ENCODE measurements at places on chromosomes 1 and 21. TPM values are rescaled to one million over a fixed set of nuclear protein-coding genes. Genes with fewer than 3 reads are reported as not detected.

CD164L2 gene
- not detected for total RNA-seq

ZNF593OS gene
- not detected for total RNA-seq

ORC1 gene
- 39.6 TPM for total RNA-seq

GGPS1 gene
- total RNA-seq = 28.8 TPM

AMY1A gene
- not detected for total RNA-seq

ELF3 gene
- 0.59 TPM for total RNA-seq

TMEM52 gene
- total RNA-seq = 0.99 TPM

OR6K3 gene
- total RNA-seq = not detected

DNA sequence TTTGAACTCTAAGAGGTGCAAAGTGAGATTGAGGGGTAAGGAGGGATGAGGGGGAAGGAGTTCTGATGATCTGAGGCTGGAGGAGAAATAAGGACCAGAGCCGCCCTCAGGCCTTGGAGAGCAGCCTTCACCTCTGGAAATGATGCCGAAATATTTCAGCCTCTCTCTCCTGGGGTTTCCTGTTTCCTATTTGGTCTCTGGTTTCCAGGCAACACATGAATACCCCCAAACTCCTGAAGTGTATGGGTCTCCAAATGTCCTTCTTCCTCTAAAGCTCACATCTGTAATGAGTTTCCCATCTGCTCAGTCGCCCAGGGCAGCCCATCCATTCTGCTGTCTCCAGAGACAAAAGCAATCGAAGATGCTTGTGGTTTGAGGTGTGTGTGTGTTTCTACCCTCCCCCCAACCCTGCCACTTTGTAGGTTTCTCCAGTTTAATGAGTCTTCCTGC lies 52.0 kb upstream of the FAM20B start:
- DNase-seq = no peak

- no peak for DNase-seq
Observed at GRCh38 chr1:201190624-201191051, at the start of gene IGFN1. TSS of gene IGFN1 (plus strand) at chr1:201190824. CDS start at chr1:201193294, 2,470 bp downstream.

- no peak for DNase-seq
Observed at GRCh38 chr21:15839026-15839425, 109.2 kb downstream of the USP25 start.

DNA sequence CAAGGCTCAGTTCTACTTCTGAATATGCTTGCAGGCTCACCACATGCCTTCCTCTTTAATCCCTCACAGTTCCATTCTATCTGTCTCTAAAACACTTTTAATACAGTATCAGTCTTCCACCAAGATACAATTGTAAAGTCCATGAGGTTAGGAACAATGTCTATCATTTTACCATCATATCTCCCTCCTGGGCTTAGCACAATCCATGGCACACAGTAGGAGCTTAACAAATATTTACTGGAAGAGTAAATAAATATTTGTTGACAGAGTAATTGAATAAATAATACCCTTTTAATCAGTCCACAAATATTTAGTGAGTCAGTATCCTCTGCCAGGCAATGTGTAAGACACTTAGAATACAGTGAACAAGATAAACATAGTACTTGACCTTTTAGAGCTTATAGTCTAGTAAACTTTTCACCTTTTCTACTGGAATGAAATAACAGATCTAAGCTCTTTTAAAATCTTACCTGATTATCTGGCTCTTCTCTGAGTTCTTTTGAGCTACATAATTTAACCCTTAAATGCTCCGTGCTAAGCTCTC lies 12.7 kb upstream of the GADD45A start:
- no peak for DNase-seq

- no peak for DNase-seq
Observed at GRCh38 chr1:26405281-26405915, 5.2 kb upstream of the LIN28A start.

DNA sequence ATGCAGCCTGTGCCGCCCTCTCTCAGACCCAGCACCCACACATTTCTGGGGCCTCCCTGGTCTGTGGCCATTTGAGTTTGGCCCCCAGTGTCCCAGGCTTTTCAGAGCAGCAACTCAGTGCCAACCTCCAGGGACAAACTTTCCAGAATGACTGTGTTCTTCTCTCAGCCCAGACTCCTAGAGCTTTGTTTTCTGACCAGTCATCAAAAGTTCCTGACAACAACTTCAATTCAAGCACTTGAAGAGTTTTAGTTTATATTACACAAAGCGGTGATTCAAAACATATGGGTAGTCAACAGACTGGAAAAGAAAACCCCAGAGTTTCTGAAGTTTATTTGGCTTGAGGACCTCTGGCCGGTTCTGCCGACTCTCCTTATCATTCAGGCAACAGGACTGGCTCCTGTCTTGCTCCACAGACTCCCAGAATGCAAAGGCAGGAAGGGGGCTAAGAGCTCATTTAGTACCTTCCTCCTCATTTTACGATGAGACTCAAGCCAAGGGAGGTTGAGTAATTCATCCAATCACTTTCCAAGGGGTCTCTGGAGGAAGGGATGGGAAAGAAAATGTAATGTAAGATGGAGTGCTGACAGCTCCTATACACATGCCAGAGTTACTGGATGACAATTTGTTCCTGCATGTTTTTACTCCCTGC lies 27.0 kb upstream of the TIAM1 start:
- DNase-seq = no peak

- no peak for DNase-seq
Observed at GRCh38 chr1:9865724-9866123, 42.0 kb upstream of the CLSTN1 start.

GRCh38 chr1:91997607-91998195 lies 32.1 kb upstream of the EPHX4 start:
- DNase-seq = peak; percentile 2

DNA sequence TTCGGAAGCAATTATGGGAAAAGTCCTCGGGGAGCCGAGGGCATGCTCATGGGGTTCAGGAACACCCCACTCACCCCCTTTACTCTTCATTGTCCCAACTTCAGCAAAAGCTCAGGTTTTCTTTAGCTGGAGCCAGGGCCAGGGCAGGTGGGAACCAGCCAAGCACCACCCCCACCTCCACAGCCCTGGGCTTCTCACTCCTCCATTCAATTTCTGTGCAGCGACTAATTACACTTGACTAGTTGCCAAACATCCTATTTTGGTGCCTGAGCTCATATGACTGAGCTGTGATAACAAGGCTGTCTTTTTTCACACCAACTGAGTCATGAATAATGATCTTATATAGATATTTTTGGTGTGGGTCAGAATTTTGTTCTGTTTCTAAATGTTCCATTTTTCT lies 257.2 kb upstream of the AJAP1 start:
- no peak for DNase-seq

DNA sequence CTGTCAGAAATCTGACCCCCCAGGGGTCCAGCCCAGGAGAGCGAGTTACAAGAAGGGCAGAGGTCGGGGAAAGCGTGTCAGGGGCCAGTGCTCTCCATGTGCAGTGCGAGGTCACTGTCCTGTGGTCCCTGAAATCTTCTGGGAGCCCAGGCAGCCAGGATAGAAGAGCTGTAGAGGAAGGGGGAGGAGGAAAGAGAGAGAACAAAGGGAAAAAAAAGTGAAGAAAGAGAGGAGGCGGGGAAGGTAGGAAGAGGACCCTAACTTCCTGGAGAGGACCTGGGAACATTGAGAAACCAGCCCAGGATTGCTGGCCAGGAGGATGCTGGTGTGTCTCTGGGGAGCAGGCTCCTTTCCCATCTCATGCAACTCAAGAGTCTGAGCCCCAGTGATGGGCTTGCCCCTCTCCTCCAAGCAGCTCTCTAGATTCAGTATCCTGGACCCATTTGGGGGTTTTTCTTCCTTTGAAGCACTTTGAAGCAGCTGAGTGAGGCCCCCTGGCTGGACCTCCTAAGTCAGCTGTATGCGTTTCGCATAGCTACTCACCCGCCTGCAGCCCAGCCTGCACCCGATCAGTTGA lies 6.8 kb upstream of the INAVA start:
- DNase-seq = no peak

DNA sequence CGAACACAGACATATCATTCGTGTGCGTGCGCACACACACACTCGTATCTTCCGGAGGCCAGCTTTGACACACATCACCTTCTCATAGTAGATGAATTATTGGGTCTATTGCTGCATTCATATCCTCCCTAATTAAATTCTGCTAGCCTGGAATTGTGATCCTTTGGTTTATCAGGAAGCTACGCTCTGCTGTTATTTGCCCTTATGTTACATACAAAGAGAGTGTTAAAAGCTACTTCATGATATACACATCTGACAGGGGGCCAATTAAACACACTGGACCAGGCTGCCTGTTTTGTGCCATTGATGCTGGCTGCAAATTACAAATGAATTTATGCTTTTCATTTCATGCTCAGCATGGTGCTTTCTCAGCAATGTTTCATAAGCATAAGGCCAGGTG lies 252.0 kb downstream of the RHOU start:
- no peak for DNase-seq

DNA sequence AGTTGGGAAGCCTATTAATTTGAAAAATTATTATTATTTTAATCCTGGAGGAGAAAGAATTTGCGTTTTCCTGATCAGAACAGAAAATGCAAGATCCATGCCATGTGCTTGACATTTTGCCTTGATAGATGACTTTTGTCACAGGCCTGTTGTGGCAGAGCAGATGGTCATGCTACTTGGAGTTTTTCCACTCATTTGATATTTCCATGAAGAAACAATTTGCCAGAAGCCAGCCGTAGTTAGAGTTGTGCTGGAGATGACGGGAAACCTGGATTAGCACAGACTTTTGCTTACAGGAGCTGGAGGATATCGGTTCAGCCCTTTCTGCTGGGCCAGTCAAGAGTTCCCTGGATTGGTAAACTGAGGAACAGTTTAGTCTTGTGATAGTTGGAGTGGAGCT lies 3.2 kb downstream of the RCAN3 start:
- no peak for DNase-seq

- no peak for DNase-seq
Observed at GRCh38 chr1:83997631-83998030, 1.3 kb downstream of the TTLL7 start.

DNA sequence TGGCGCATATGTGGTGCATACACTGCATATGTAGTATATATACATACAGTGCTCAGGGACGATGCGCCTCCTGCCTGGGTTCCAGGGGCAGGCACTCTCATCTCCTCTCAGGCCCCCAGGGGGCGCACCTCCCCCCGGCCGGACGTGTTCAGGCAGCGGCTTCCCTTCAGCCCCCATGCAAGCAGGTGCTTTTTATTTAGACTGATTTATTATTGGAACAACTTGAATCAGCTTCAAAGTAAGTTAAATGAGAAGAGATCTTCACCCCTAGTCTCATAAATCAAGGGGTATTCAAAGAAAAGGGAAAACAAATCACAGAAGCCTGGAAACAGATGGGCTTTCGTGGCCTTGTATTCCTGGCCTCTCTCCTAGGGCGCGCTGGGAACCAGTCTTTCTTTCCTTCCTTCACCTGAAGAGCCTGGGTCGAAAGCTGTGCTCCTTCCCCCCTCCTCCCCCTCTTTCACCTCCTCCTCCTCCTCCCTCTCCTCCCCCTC lies 64.6 kb downstream of the UBIAD1 start:
- peak; percentile 38 for DNase-seq

DNA sequence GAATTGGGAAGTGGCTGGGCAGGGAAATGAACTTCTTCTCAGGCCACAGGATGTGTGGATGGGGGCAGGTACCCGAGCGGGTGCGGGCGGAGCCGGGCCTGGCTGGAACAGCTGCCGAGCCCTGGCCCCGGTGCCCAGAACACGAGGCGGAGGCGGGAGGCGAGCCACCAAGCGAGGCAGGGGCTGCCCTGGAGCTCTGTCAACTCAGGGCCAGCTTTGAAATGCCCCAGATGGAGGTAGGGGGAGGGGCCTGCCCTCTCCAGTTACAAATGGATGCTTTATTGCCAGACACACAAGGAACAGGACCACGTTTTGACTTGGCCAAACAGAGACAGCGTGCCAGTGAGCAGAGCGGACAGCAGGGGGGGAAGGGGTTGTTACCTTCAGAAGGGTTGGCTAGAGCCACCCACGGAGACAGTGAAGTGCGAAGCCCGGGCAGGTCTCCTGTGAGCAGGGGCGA lies 240.4 kb downstream of the SDCCAG8 start:
- DNase-seq = no peak

- DNase-seq = no peak
Observed at GRCh38 chr21:43305336-43305665, 121.6 kb downstream of the SIK1 start.

- no peak for DNase-seq
Observed at GRCh38 chr1:43275826-43276620, 6.2 kb downstream of the TMEM125 start.

- no peak for DNase-seq
Observed at GRCh38 chr1:157520386-157520935, 31.9 kb downstream of the FCRL5 start.

DNA sequence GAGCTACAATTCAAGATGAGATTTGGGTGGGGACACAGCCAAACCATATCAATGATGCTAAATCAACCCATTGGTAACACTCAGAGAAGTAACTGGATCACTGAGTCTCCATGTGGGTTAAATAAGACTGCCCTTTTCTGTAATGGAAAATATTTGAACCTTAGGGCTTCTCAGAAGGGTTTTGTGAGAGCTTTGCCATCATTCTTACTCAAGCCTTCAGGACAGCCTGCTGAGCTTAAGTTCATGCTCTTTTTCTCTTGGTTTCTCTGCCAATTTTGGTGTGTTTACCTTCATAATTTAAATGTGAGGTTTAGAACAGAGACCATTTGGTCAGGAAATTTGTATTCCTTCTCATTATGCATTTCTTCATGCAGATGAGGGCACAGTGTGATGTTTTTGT lies 74.7 kb downstream of the DISC1 start:
- DNase-seq = no peak

- no peak for DNase-seq
Observed at GRCh38 chr1:2160451-2161300, 33.9 kb downstream of the FAAP20 start.

DNA sequence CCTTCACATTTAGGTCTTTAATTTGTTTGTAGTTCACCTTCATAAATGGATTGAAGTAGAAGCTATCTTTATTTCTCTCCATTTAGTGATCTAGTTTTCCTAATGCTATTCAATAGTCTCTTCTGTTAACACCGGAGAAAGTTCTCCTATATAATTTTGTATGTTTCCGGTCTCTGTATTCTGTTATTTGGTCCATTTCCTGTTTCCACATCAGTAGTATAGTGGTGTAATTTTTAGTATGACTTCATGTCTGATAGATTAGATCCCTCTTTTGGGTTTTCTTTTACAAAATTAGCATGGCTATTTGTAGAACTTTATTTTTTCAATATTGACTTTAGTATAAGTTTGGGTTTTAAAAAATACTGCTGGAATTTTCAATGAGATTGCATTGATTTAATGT lies 41.6 kb upstream of the PKP1 start:
- no peak for DNase-seq

DNA sequence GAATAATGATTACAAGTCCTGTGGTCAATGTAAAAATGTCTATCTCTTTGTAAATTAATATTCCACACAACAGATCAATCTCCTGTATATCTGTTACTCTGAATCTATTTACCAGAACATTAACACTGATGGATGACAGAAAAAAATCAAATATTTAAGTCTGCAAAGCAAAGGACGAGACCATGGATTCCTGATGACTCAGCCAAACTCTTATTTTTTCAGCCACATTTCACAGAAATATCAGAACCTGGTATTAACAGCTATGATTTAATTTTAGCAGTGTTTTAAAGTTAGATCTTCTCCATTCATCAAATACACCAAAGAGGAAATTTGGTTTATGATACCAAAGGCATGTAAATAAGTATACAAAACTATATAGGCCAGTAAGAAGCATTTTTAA lies 46.1 kb downstream of the FAF1 start:
- DNase-seq = no peak
